ENCODE measurements at places on chromosomes 3 and 15. TPM values are rescaled to one million over a fixed set of nuclear protein-coding genes. Genes with fewer than 3 reads are reported as not detected.

The CLEC3B gene
- total RNA-seq = 34.4 TPM

The PGBD4 gene
- total RNA-seq = 5.3 TPM

The LMOD3 gene
- 0.23 TPM for total RNA-seq

The ARRDC4 gene
- 34.4 TPM for total RNA-seq

The CNTN6 gene
- 35.1 TPM for total RNA-seq

The PP2D1 gene
- not detected for total RNA-seq

The FES gene
- 6.0 TPM for total RNA-seq

The ROBO2 gene
- 411 TPM for total RNA-seq

The TGM4 gene
- not detected for total RNA-seq

The CCR8 gene
- total RNA-seq = not detected

The LDHAL6B gene
- total RNA-seq = not detected

The VWA5B2 gene
- 3.9 TPM for total RNA-seq

The STAC gene
- 13.8 TPM for total RNA-seq

The NANOGP8 gene
- 0.69 TPM for total RNA-seq

The DUT gene
- total RNA-seq = 72.7 TPM

The KNSTRN gene
- total RNA-seq = 25.6 TPM

The SERP1 gene
- total RNA-seq = 84.4 TPM

The PLSCR2 gene
- total RNA-seq = not detected

The RTP3 gene
- total RNA-seq = not detected

The GOLGA6L7 gene
- total RNA-seq = not detected

The SYNPR gene
- 105 TPM for total RNA-seq

The THRB gene
- 11.1 TPM for total RNA-seq

The CNTN4 gene
- 96.0 TPM for total RNA-seq

The DZIP1L gene
- total RNA-seq = 14.3 TPM
